ENCODE measurements at places on chromosomes 11 and 22.

DNA sequence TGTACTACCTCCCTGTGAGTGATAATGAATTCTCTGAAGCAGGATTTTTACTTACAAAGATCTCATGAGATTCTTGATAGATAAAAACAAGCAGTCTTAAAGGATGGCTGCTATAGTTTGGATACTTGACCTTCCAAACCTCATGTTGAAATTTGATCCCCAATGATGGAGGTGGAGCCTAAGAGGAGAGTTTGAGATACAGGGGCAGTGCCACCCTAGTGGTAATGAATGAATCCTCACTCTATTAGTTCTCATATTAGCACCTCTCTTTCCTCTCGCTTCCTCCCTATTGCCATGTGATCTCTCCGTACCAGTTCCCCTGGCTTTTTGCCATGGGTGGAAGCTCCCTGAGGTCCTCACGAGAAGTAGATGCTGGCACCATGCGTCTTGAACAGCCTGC, 37.9 kb upstream of the OR8B8 start:
- H3K27me3 ChIP-seq = no peaks in the 10 kb centered on the region
- no peak for DNase-seq
- H3K4me3 ChIP-seq = no peak overlapping the region
- no peak overlapping the region for H3K27ac ChIP-seq

GRCh38 chr11:59283825-59284772, 71.4 kb upstream of the MPEG1 start:
- DNase-seq = peak; percentile 50
- no peak overlapping the region for H3K4me3 ChIP-seq
- no peaks in the 10 kb centered on the region for H3K36me3 ChIP-seq

DNA sequence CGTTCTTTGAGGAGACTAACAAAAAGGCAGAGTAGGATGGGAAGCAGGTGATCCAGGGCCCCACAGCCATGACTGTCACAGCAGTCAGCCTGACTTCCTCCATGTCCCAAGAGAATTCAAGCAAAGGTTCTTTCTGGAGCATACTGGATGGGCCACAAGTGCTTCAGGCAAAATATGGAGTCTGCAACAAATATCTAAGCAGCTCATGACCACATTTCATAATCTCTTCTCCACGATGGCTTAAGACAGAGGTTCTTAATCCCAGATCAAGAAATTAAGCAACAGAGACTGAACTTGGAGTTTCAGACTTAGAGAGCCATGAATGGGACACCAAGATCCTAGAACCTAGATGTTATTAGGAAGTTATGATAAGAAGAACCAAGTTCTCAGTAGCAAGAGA, 31.6 kb downstream of the GUCY1A2 start:
- no peaks in the 10 kb centered on the region for H3K4me1 ChIP-seq
- no peak overlapping the region for H3K4me3 ChIP-seq
- H3K36me3 ChIP-seq = no peaks in the 10 kb centered on the region
- no peak for DNase-seq
- H3K27ac ChIP-seq = no peak overlapping the region
- no peaks in the 10 kb centered on the region for H3K27me3 ChIP-seq

DNA sequence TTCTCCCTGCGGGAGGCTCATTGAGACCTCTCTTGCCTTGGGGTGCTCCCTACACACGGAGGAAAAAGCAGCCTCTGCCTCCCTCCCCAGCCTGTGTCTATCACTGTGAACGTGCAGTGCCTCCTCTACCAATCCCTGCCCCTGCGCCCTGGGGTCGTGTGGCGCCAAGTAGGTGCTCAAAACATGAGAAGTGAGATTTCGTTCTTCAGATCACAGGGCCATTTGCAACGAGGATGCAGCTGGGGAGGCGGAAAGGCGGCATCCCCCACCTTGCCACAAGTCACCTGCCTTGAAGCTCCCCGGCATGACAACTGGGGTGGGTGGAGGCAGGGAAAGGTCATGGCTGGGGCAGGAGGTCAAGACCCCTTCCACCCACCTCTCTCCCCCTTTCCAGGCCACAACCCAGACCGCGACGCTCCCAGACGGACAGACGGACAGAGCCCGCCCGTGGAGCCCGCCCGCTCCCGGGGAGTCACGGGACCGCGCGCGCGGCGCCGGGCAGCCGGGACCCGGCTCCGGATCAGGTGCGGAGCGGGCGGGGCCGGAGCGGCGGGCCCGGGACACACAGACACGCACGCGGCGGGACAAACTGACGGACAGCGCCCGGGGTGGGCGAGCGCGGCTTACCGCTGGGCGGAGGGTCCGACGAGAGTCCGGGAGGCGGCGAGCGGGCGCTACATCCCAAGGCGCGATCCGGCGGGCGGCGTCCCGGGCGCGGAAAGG, 485 bp downstream of the KCNJ4 start:
- no peak for DNase-seq
- H3K27ac ChIP-seq = no peak overlapping the region
- no peaks in the 10 kb centered on the region for H3K36me3 ChIP-seq

DNA sequence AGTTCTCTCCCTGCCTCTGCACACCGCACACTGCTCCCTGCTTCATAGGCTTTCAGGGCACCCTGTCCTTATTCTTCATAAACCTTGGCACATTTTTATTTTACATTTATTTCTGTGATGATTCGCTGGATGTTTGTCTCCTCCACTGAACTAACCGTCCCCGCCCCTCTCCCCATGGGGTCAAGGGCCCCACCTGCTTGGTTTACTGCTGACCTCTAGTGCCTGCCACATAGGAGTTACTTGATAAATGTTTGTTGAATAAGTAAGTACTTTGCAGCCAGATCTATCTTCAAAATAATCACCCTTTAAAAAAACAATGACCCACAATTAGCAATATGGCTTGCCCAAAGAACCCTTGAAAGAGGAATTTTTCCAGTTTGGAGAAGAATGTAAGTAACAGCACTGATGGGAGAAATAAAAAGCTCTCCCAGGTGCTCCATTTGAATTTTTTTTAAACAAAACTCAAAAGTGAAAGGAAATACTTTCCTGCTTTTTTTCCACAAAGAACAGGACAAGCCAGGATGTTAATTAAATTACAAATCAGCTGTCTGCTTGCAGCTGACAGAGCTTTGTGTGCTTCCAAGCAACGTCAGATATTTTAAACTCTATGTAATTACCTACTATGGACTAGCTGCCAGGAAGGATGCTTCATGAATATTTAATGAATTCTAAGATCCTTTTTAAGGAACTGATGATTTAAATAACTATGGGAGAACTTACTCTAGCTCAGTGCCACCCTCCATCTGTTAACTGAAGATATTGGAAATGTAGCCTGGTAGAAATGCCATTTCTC, 1083.6 kb downstream of the DLG2 start:
- no peaks in the 10 kb centered on the region for H3K27me3 ChIP-seq
- peak; percentile 78 for DNase-seq
- H3K36me3 ChIP-seq = peaks cover 4% of the 10 kb centered on the region
- H3K4me1 ChIP-seq = peaks cover 4% of the 10 kb centered on the region
- H3K4me3 ChIP-seq = peak overlapping the region; percentile 69

- no peak overlapping the region for H3K4me3 ChIP-seq
- no peaks in the 10 kb centered on the region for H3K4me1 ChIP-seq
- H3K27me3 ChIP-seq = no peaks in the 10 kb centered on the region
- DNase-seq = no peak
- H3K27ac ChIP-seq = no peak overlapping the region
Measured at GRCh38 chr11:61533039-61533375, 24.5 kb downstream of the LRRC10B start.

- H3K36me3 ChIP-seq = no peaks in the 10 kb centered on the region
- peaks cover 6% of the 10 kb centered on the region for H3K4me1 ChIP-seq
- H3K27ac ChIP-seq = no peak overlapping the region
- H3K27me3 ChIP-seq = no peaks in the 10 kb centered on the region
Measured at GRCh38 chr11:18776324-18776723, 15.3 kb downstream of the PTPN5 start.

DNA sequence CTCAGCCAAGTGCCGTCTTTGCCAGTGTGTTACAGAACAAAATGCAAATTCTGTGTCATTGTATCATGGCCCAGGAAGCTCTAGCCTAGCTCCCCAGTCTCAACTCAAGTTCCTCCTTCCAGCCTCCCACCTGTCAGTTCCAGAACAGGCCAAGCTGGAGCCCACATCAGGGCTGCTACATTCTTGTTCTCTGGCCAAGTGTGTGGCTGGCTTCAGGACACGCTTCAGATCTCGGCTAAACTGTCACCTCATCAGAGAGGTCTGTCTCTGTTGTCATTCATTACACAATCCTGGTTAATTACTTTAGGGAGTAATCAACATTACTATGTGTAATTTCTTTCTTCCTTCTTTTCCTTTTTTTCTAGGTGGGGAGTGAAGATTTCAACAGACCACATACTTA, 347.0 kb upstream of the SYN3 start:
- no peaks in the 10 kb centered on the region for H3K4me1 ChIP-seq
- no peak overlapping the region for H3K27ac ChIP-seq
- no peak for DNase-seq
- H3K4me3 ChIP-seq = no peak overlapping the region
- H3K36me3 ChIP-seq = no peaks in the 10 kb centered on the region

GRCh38 chr11:3158131-3158591, 6.9 kb downstream of the OSBPL5 start:
- no peaks in the 10 kb centered on the region for H3K27me3 ChIP-seq
- no peak overlapping the region for H3K27ac ChIP-seq
- DNase-seq = no peak
- peaks cover 6% of the 10 kb centered on the region for H3K4me1 ChIP-seq

GRCh38 chr22:24824250-24824649, 18.2 kb downstream of the SGSM1 start:
- H3K4me1 ChIP-seq = no peaks in the 10 kb centered on the region
- no peak overlapping the region for H3K4me3 ChIP-seq
- no peaks in the 10 kb centered on the region for H3K36me3 ChIP-seq
- H3K27me3 ChIP-seq = no peaks in the 10 kb centered on the region

DNA sequence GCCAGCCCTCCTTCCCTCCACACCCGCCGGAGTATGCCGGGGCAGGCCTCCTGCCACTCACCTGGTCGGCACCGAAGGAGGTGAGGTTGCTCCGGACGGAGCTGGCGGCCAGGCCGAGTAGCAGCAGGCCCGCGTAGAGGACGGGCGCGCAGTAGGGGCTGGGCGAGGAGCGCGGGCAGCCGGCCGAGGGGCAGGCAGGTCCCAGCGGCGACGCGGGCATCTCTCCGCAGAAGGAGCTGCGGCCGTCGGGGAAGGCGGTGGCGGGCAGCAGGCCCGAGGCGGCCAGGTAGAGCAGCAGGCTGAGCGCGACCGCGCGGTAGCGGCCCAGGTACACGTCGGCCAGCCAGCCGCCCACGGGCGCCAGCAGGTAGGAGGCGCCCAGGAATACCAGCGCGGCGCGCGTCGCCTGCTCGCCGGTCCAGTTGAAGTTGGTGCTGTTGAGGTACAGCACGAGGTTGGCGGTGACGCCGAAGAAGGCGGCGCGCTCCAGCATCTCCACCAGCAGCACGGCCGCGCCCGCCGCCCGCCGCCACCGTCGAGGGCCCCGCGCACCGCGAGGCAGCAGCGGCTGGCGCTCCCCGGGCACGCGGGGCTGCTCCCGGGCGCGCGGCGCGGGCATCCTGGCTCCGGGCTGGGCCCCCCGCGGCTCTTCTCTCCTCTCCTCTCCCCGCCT, 907 bp downstream of the SLC15A3 start:
- H3K27me3 ChIP-seq = no peaks in the 10 kb centered on the region
- peaks cover 4% of the 10 kb centered on the region for H3K36me3 ChIP-seq
- H3K4me3 ChIP-seq = peak overlapping the region; percentile 81

- peaks cover 13% of the 10 kb centered on the region for H3K4me1 ChIP-seq
- no peak overlapping the region for H3K27ac ChIP-seq
- DNase-seq = peak; percentile 79
Measured at GRCh38 chr11:79485694-79486093, 44.9 kb upstream of the TENM4 start.

DNA sequence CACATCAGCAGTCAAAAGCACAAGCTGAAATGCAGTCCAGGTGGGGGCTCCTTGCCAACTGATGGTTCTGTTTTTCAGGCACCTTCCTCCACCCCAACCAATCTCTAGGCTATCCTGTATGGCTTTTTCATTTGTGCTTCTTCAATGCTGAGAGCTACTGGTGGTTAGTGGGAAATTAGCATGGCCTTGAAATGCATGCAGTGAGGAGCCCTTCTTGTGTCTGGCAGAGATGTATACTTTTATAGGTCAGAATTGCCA, 167.4 kb downstream of the NAV2 start:
- H3K27me3 ChIP-seq = no peaks in the 10 kb centered on the region
- H3K27ac ChIP-seq = no peak overlapping the region
- DNase-seq = no peak
- no peaks in the 10 kb centered on the region for H3K4me1 ChIP-seq
- no peak overlapping the region for H3K4me3 ChIP-seq

DNA sequence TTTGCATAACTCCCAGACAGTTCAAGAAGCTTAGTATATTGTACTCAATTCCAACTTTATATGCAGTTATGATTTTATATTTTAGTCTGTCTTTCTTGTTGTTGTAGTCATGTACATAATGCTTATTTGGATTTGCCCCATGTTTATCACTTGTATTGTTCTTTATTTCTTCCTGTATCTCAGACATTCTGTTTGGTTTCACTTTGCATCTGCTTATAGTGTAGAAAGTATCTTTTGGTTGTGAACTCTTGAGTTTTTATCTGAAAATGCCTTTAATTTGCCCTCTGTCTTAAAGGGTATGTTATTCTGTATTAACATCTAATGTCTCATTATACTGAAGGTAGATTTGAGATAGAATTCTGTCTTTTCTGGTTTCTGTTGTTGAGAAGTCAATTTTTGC, 275.4 kb downstream of the DYNC2H1 start:
- H3K36me3 ChIP-seq = no peaks in the 10 kb centered on the region
- DNase-seq = no peak
- H3K27ac ChIP-seq = no peak overlapping the region
- no peak overlapping the region for H3K4me3 ChIP-seq

DNA sequence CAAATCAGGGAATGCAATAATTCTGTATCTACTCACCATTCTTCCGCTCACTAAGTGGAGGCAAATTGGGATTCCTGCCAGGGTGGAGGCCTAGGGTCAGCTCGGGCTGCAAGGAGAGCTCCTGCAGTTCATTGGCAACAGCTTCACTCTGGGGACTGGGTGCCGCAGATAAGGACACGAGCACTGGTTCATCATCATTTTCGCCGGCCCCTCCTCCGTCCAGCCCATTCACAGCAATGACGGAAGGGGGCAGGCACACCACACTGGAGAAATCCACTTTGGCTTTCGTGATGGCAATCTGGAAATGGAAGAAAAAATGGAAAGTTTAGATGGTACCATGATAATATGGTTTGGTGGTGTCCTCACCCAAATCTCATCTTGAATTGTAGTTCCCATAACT, 84.4 kb downstream of the MRTFA start:
- no peak overlapping the region for H3K27ac ChIP-seq
- H3K36me3 ChIP-seq = peaks cover 26% of the 10 kb centered on the region
- H3K4me1 ChIP-seq = no peaks in the 10 kb centered on the region

- H3K4me1 ChIP-seq = no peaks in the 10 kb centered on the region
- no peak for DNase-seq
- H3K36me3 ChIP-seq = no peaks in the 10 kb centered on the region
- no peak overlapping the region for H3K4me3 ChIP-seq
- H3K27ac ChIP-seq = no peak overlapping the region
- H3K27me3 ChIP-seq = peaks cover 28% of the 10 kb centered on the region
Measured at GRCh38 chr11:33866936-33867335, 24.9 kb downstream of the LMO2 start.

- no peaks in the 10 kb centered on the region for H3K27me3 ChIP-seq
- no peak overlapping the region for H3K4me3 ChIP-seq
- no peaks in the 10 kb centered on the region for H3K4me1 ChIP-seq
Measured at GRCh38 chr11:57941875-57942274, 81.8 kb upstream of the OR9Q1 start.
